Foreskin keratinocyte (primary cell): ENCODE measurements at places on chromosomes 4 and X.

GRCh38 chrX:74419864-74420195 lies 1.5 kb upstream of the SLC16A2 start:
- peak; percentile 4 for DNase-seq

- DNase-seq = no peak
Observed at GRCh38 chr4:165927366-165927765, 54.3 kb downstream of the TLL1 start.

GRCh38 chr4:114653675-114654074 lies 55.1 kb downstream of the UGT8 start:
- no peak for DNase-seq

DNA sequence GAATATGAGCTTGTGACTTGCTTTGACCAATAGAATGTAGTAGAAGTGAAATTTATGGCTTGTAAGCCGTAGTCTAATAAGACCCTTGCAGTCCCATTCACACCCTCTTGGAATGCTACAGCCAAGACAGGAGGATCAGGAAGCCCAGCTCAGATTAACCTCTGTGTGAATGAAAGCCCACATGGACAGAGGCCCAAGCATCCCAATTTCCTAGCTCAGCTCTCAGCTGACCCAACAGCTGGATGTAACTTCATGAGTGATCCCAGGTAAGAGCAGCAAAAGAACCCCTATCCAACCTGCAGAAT lies 12.8 kb upstream of the PPM1K start:
- DNase-seq = no peak

DNA sequence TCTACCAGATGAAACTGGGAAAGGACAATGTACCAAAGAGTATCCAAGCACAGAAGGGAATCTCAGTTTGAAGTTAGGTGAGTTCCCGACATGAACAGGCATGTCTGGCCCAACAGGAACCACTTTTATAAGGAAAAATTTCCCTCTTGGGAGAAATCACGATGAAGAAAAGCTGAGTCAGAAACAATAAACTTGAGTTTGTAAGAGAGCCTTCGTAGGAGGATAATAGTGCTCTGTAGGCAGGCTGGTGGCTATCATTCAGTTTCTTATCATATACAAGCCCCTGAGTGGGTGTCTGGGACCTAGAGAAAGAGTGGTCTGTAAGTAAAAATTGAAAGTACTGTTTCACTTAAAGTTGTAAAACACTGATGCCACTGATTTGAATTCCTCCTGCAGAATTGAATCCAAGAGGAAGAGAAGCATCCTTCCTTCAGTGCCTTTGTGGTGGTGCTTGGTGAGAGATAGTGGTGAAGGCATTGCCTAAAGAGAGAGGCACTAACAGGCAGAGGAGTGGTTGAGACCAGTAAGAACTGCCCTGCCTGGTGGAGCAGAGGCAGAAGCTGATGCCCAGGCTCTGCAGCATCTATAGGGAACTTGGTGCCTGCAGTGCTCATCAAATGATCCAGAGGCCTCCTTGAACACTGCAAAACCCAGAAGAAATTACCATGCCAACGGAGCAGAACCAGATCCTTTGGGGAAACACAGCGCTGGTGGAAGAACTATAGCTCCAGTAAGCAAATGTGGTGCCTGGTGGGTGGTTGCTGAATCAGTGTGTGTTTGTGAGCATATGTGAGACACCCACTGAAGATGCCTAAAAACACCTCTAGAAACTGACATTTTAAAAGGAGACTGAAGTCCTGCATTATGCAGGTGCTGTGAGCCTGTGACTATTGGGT lies 31.7 kb upstream of the METAP1 start:
- peak; percentile 75 for DNase-seq

GRCh38 chrX:122187069-122187713 lies 996.9 kb upstream of the GRIA3 start:
- no peak for DNase-seq

DNA sequence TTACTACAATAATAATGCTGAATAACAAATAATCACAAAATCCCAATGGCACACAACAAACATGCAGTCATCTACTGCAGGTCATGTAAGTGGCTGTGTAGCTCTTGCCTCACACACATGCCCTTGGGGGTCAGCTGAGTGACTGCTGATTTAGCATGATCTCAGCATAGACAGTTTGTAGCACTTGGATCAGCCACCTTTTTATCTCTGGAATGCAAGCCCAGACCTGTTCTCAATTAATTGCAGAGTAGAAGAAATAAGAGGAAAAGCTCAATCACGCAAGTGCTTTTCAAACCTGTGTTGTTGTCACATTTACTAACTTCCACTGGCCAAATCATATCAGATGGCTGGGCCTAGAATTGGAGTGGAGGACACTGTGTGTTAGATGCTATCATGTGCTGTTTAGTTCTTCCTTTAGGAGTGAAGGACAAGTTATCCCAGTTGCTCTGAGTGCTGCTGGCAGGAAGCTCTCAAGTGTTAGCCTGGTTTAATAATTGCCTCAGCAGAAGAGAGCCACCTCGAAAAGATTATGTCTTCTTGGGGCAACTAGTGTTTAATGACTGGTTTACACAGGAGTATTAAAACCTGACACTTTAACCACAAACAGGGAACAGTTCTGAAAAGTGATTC lies 128.3 kb upstream of the EPHA5 start:
- DNase-seq = peak; percentile 85

DNA sequence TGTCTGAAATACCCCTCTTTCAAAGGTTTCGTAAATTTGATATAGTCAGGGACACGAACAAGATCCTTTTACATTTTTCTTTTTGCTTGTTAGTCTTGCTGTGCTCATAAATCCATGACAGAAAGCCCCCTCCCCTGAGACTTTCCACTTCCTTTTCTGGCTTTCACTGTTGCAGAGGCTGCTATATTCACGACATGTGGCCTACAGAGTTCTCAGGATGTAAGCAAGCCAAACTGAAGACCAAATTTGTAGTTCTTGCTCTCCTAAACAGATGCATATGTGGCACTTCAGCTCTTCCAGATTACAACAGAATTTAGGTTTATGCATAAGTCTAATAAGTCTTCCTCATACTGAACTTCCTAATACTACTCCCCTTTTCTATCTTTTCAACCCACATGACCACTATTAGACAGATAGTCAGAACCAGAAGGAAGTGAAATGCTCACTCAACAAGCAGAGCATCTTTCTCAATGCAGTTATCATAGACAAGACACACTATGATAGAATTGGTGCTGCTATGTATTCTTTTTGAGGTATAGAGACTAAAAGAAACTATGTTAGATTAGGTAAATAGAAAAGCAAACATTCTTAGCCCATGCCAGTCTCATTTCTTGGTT lies 15.0 kb downstream of the BTK start:
- DNase-seq = no peak

GRCh38 chr4:186669735-186670134 lies 53.9 kb downstream of the FAT1 start:
- no peak for DNase-seq

GRCh38 chrX:48833542-48834138 lies 1.8 kb downstream of the PCSK1N start:
- DNase-seq = no peak

DNA sequence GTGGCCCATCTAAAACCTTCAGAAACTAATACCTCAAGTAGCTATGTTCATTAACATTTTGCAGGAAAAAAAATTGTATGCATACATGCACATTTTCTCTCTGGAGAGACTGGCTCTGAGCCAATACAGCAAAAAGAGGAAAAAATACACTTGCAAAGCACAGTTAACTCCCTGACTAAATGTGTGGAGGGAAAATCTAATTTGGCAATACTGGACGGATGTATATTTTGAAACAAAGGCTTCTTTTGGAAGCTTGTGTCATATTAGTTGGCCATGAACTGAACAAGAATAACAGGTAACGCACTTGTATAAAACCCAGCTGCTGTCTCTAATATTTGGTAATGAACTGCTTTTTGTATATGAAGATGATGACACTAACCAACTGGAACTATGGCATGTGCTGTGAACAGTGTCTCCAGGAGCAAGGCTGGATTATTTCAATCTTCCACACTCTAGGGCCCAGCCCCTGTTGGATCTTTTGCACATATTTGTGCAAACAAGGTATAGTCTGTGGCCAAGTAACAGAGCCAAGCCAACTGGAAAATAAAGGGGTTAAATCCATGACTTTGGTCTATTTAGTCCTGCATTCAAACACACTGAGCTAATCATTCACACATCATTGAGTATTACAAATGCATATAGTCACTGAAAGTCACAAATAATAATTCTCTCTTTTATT lies 67.9 kb upstream of the NRK start:
- DNase-seq = no peak

DNA sequence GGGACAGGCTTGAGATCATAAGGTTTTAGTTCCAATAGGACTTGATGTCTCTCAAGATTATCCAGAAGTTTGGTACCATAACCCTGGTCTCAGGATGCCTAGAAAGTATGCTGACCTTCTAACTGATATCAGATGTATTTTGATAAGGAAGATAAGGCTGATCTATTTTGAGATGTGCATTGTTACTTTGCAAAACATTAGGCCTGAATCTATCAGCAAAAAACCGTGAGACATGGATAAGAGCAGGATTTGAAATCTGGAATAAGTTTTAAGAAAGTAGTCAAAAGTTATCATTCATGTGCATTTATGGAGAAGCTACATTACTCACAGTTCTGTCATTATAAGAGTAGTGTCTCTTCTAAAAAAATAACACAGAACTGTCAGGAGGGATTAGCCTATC lies 467.1 kb upstream of the HS3ST1 start:
- no peak for DNase-seq

- DNase-seq = no peak
Observed at GRCh38 chr4:169573889-169574288, 38.5 kb downstream of the NEK1 start.

DNA sequence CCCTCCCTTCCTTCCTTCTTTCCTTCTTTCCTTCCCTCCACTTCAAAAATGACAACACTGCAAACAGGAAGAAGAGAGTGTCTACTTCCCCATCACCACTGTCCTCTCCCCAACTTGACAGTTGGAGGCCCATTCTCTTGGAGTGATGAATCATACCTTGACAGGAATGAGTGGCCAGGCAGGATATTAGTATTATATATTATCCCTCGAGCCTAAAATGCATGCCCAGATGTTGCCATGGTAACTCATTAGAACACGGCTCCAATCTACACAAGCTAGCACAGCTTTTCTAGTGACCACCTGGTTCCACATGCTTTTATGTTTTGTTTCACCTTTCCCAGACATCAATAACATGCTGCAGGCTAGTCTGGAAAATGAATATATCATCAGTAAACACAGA lies 71.3 kb upstream of the LHFPL1 start:
- DNase-seq = no peak

GRCh38 chr4:109052821-109053220 lies 249.6 kb downstream of the COL25A1 start:
- no peak for DNase-seq

DNA sequence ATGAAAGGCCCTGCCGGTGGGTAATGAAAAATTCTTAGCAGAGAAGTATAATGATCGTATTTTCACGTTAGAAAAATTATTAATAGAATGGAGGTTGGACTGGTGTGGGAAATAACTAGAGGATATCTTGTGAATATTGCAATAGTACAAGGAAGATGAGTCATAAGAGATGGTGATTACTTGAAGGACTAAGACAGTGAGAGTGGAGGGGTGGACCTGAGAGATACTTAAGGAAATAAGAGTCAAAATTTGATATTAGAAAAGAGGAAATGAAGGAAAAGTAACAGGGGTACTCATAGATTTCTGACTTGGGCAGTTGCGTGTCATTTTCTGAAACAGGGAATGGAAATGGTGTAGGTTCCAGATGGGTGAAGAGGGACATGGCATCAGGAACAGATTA lies 1.7 kb upstream of the USP53 start:
- DNase-seq = no peak

- no peak for DNase-seq
Observed at GRCh38 chr4:133997436-133997835, 204.2 kb downstream of the PABPC4L start.

- peak; percentile 3 for DNase-seq
Observed at GRCh38 chr4:75916091-75916661, 13.9 kb upstream of the PPEF2 start.

GRCh38 chr4:180060159-180060889 lies 2182.9 kb upstream of the TENM3 start:
- no peak for DNase-seq

- peak; percentile 93 for DNase-seq
Observed at GRCh38 chr4:52051615-52052474, 741 bp downstream of the SPATA18 start.

DNA sequence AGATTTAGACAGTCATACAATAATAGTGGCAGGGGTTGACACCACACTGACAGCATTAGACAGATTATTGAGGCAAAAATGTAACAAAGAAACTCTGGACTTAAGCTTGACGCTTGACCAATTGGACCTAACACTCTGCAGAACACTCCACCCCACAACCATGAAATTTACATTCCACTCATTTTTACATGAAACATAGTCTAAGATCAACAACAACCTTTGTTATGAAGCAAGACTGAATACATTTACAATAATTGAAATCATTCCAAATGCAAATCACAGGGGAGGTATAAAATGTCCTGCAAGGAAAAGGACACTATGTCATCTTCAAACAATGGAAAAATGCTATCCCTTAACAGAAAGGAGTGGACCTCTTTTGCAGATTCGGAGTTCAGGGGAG lies 4.9 kb upstream of the UGT2B10 start:
- DNase-seq = no peak

GRCh38 chr4:17013382-17014006 lies 115.0 kb upstream of the LDB2 start:
- DNase-seq = no peak

DNA sequence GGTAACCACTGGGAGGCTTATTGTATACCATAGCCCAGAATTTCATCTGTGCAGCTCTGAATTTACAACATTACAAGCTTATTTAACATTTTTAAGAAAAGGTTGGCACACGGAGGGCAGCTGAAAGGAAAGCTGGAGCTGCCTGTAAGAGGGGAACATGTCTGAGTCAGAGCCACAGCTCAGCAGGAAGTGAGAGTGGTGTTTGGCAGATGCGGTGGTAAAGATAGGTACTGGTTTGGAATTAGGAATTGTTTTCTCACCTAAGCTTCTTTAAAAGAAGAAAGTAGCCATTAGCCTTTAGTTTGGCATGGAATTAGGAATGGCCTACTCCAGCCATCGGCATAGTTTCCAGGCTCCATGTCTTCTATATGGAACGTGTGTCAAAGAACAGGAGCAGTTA lies 172.5 kb upstream of the ANXA3 start:
- DNase-seq = peak; percentile 34
